ENCODE measurements at places on chromosomes 7 and 10. TPM values are rescaled to one million over a fixed set of nuclear protein-coding genes. Genes with fewer than 3 reads are reported as not detected.

- DNase-seq = no peak
Measured at GRCh38 chr10:128173386-128173785, 47.2 kb upstream of the MKI67 start.

GRCh38 chr7:77837966-77838365 lies 39.4 kb downstream of the PHTF2 start:
- no peak for DNase-seq

DNA sequence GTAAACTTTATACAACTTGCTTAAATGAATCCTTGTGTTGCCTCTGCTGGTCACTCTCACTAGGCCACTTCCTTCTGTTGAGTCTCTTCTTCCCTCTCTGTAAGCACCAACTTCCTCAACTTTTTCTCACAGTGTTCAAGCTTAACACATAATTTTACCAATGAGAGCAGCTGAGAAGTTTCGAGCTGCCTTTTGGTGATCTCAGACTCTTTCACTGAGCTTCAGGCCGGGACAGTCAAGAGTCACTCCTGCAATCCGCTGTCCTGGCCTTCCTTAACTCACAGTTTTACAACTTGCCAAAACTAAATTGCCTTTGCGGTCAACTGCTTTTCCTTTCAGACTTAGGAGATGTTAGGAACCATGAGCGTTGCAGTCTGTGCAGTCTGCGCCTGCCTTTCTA lies 47.4 kb downstream of the PRPF18 start:
- DNase-seq = peak; percentile 38

- DNase-seq = no peak
Measured at GRCh38 chr7:94044806-94045205, 40.7 kb upstream of the BET1 start.

DNA sequence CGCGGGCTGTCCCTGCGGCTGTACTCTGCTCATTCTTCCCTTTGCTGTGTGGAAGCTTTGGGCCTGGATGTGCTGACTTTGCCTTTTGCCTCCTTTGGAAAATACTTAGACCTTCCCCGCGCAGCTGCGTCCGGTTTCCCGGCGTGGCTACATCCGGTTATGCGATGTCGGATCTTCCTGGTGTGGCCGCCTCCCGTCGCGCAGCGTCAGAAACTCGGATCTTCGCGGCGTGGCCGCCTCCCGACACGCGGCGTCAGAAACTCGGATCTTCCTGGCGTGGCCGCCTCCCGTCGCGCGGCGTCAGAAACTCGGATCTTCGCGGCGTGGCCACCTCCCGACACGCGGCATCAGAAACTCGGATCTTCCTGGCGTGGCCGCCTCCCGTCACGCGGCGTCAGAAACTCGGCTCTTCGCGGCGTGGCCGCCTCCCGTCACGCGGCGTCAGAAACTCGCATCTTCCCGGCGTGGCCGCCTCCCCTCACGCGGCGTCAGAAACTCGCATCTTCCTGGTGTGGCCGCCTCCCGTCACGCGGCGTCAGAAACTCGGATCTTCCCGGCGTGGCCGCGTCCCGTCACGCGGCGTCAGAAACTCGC lies 50.2 kb upstream of the SUN1 start:
- DNase-seq = no peak

GRCh38 chr7:101241015-101241363 lies 3.4 kb upstream of the CLDN15 start:
- no peak for DNase-seq

GRCh38 chr7:151276666-151277590 lies 28.4 kb upstream of the SMARCD3 start:
- peak; percentile 35 for DNase-seq

GRCh38 chr7:135575296-135575695 lies 17.6 kb downstream of the NUP205 start:
- DNase-seq = no peak

GRCh38 chr10:129274748-129275474 lies 192.1 kb upstream of the MGMT start:
- no peak for DNase-seq

DNA sequence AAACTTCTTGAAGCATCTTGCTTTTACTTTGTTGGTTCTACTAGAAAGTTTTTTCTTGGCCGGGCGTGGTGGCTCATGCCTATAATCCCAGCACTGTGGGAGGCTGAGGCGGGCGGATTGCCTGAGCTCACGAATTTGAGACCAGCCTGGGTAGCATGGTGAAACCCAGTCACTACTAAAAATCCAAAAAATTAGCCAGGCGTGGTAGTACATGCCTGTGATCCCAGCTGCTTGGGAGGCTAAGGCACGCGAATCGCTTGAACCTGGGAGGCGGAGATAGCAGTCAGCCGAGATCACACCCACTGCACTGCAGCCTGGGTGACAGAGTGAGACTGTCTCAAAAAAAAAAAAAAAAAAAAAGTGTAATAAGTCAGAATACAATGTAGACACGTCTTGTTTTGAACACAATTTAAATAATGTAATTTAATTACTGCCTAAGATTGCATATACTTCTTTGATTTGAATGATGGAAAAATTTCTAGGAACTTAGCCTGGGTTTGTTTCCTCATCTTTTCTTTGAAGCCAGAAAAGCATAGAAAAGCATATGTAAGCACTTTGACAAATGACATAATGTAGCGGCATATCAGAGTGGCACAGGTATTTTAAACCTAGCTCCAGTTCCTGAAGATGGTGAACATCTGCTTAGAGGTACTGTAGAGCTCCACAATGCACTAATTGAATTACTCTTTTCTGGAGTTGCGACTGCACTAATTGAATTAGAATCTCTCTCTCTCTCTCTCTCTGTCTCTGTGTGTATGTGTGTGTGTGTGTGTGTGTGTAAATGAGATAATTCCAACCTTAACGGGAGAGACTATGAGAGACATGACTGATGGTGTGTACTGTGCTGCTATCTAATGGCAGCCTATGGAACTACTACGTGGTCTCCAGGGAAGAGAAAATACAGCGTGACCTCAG lies 87.8 kb downstream of the BTRC start:
- peak; percentile 20 for DNase-seq

DNA sequence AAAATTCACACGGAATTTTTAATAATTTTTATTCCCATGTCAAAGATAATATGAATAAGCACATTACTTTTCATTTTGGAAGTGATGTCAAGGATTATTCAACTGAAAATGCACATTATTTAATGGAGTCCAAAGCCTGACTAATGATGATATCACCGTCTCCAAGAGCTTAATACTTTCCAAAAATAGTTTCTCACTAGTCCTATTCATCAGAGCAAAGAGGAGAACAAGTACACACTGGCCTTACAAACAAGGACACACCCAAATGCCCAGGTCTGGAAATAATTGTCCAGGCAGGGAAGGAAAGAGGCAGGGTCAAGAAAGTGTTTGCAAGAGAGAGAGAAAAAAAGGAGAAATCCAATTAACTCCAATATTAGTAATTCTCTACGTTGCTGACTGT lies 216.8 kb upstream of the CCDC6 start:
- DNase-seq = no peak

GRCh38 chr10:82397854-82398253 lies 522.9 kb downstream of the NRG3 start:
- DNase-seq = no peak

GRCh38 chr10:60865198-60865783 lies 78.7 kb downstream of the RHOBTB1 start:
- DNase-seq = no peak

DNA sequence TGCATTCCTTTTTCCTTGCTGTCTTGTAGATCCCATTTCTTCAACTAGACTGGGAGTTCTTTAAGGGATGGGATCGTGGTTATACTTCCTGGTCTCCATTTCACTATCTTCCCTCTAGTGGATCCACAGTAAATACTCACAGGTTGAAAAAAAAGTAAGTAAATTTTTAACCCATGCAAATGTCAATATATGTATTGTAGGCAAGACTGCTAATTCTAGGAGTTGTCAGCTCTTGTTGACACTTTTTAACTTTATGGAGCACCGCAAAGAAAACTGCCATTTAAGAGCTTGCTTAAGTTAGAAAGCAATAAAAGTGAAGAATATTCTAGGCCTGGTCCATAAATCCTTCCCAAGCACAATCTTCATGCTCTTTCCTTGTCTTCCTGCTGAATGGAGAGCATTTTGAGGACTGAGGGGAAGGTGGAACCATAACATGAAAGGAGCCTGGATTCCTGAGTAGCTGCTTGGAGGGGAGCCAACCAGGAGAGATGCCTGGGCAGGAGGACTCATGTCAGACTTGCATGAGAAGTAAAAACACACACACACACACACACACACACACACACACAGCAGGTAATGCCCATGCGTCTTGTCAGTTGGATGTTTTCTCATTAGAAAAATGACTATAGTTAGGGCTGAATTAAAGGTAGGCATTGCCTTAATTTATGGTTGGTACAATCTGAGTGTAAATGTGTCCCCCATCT lies 32.2 kb downstream of the VWA2 start:
- no peak for DNase-seq

- DNase-seq = no peak
Measured at GRCh38 chr7:787332-788240, 44.7 kb upstream of the SUN1 start.

- DNase-seq = no peak
Measured at GRCh38 chr7:123184271-123184670, 15.5 kb downstream of the SLC13A1 start.

DNA sequence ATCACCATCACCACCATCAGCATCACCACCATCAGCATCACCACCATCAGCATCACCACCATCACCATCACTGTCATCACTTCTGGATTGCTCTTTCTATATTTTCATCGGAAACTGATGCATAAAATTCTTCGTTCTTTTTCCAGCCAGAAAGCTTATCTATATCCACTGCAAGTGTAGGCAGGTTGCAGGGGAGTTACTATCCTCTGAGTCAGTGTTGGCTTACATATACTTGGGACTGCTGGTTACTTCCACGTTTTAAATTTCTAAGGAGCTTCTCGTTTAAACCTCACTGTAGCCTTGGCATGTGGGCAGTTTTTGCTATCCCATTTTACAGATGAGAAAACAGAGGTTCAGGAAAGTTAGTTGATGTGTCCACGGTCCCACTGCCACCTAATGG lies 66.1 kb downstream of the FOXL3 start:
- DNase-seq = no peak

- DNase-seq = no peak
Measured at GRCh38 chr10:1928606-1929005, 191.3 kb upstream of the ADARB2 start.

DNA sequence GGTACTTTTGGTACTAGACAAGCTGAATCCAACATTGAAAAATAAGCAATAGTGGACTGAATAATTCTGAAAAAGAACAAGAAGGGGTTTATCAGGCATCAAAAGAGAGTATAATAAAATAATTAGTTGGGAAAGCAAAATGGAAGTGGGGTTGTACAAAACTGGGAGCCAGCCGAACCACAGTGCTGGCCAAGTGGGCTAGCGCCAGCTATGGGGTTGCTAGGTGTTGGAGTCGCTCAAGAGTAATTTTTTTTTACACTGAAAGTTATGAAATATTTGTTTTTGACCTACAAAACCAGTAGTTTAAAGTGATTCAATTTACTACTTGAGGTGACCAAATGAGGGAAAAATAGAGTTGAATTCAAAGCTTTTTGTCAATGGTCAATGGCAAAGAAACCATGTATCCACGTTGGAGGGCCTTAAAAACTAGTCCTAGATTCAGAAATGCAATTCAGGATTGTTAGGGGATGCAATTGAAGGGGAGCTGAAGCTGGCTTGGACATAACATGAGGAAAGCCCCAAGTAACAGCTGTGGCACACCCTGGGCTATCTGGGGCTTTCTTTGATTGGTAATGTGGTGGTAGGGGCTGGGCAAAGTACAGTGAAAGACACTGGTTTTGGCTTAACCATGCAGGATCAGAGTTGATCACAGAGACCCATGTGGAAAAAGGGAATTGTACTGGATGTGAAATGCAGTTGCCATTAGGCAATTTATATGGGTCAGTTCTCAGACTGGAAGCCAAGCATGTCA lies 28.3 kb upstream of the MSMB start:
- no peak for DNase-seq

DNA sequence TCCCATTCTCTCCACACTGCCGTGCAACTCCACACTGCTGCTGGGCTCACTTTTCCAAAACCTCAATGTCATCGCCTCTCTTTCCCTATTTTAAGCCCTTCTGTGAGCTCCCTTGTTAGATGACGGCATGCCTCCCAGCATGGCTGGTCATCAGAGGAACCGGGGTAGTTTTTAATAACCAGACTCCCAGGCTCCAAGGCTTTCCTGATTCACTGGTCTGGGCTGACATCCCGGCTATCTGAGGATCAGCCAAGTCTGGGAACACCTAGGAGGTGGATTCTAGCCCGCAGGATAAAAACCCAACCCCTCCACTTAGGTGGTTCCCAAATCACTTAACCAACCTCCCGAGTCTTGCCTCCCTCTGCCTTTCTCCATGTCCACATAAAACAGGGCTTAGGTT lies 295.4 kb upstream of the FZD8 start:
- DNase-seq = no peak

DNA sequence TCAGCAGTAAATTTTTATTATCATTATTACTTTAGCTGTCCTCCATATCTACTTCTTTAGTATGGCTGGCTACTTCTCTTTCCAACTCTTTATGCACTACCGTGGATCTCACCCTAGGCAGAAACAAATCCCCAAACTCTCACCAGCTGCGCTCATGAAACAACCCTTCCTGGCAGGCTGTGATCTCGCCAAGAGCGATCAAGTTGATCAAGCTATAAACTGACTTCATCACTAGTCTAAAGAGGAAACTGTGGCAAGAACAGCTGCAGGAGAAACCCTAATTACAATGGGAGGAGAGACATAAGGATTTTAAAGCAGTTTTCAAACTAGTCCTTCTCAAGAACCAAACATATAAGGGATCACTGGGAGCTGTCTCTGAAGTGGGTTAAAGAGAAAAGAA lies 160.5 kb upstream of the PRSS58 start:
- DNase-seq = no peak

- no peak for DNase-seq
Measured at GRCh38 chr10:122294511-122295450, 23.7 kb downstream of the BTBD16 start.

ATOH7 gene
- polyA plus RNA-seq = 0.15 TPM

HMX3 gene
- not detected for polyA plus RNA-seq

AP4M1 gene
- polyA plus RNA-seq = 22.0 TPM

MYO3A gene
- polyA plus RNA-seq = 0.59 TPM

CUL1 gene
- 54.1 TPM for polyA plus RNA-seq

SORBS1 gene
- polyA plus RNA-seq = 76.7 TPM

ZSCAN25 gene
- 8.8 TPM for polyA plus RNA-seq

IFIT3 gene
- polyA plus RNA-seq = 6.0 TPM

SPACDR gene
- 1.7 TPM for polyA plus RNA-seq

LRIT1 gene
- polyA plus RNA-seq = not detected

CLRN3 gene
- polyA plus RNA-seq = not detected

ANKRD22 gene
- 0.11 TPM for polyA plus RNA-seq

SLC18A3 gene
- polyA plus RNA-seq = not detected

Measured in forelimb muscle (tissue), 1 donor.